ENCODE measurements at places on chromosomes 12 and 14. TPM values are rescaled to one million over a fixed set of nuclear protein-coding genes. Genes with fewer than 3 reads are reported as not detected.

GRCh38 chr12:72264548-72265175 lies 7.5 kb upstream of the TRHDE start:
- DNase-seq: no peak

- DNase-seq: no peak
These were observed 130.8 kb upstream of the TRHDE start for GRCh38 chr12:72141381-72141780.

GRCh38 chr12:88805692-88806091 lies 225.4 kb upstream of the KITLG start:
- DNase-seq: no peak

The FAM186B gene
- not detected for polyA plus RNA-seq

The PRKD1 gene
- 0.49 TPM for polyA plus RNA-seq

The WNT1 gene
- not detected for polyA plus RNA-seq
